ENCODE measurements at places on chromosomes 1 and 21.

DNA sequence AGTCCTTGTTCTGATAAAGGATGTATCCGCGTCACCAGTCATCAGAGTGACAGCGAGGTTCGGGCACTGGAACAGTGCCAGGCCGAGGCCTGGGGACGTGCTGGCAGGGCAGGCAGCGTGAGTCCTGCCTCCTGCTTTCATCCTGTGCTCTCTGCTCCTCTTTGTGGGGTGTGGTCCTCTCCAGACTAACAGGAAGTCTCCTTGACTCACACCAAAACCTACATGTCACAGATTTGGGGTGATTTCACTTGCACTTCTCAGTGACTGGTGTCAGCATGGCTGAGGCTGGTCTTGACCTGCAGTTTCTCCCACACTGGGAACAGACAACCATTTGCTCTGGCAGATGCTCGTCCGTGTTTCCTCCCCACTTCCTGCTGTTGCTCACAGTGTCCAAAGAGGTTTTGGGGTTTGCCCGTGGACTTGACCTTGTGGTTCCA is 8.8 kb upstream of the NLRP3 start:
- peak; percentile 42 for DNase-seq

DNA sequence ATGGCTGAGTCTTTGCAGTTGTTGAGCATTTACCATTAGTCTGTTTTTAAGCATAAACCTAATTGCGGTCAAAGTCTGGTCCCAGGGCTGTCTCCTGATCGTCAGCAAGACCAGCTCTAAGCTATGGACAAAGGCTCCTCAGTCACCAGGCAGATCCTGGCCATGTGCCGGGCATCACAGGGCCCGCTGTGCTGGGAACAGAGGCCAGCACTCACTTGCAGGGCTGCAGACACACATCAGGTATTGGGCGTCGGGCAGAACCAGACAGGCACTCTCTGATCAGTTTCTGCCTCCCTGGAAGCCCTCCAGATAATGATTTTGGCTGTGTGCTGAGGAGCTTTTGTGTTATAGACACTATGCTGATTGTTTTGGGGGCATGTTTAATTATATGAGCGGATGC is 26.6 kb downstream of the TMEM51 start:
- no peak for DNase-seq

- no peak for DNase-seq
Observed at GRCh38 chr1:185672719-185673360, 61.4 kb upstream of the HMCN1 start.

- no peak for DNase-seq
Observed at GRCh38 chr1:19437891-19438294, 47.4 kb downstream of the CAPZB start.

DNA sequence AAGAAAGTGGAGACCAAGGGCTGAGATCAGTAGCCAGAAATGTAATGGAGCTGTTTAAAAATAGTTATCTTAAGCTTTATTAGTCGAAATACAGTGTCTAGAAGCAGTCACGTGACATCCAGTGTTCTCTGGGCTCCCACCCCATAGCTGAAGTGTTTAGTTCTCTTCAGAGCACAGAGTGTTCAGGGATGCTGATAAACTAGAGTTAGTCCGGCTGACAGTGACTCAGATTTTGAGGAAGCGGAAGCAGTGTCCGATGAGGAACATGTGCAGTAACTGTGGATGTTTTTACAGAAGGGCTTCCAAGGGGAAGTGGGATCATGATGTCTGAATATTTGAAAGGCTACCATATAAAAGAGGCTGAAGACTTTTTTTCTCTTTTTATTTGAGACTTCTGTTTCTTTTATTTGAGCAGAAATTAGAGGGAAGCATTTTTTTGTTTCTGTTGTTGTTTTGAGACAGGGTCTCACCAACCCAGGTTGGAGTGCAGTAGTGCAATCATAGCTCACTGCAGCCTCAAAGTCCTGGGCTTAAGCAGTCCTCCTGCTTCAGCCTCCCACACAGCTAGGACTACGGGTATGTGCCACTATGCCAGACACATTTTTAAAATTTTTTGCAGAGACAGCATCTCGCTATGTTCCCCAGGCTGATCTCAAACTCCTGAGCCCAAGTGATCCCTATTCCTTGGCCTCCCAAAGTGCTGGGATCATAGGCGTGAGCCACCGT is 124.2 kb downstream of the GALNT2 start:
- DNase-seq: peak; percentile 8
